K562 (cell line): ENCODE measurements at places on chromosomes 11 and 22.
A peak's percentile ranks its signal among the peaks of the same experiment; 100 is the strongest.

DNA sequence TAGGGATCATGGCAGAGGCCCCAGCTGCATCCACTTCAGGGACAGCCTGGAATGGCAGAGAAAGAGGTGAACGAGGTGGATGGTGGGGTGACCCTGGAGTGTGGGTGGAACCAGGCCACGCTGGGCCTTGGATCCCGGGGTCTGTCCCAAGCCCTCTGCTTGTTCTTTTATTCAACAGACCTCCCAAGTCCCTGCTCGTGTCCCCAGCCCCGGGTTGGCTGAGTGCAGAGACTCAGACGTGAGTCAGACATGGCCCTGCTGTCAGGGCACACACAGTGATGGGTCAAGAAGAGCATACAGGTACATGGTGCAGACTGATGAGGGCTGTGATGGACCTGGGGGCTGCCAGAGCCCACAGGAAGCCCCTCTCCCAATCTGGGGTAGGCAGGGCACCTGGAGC is 6.6 kb downstream of the ARHGAP8 start:
- DNase-seq = no peak

DNA sequence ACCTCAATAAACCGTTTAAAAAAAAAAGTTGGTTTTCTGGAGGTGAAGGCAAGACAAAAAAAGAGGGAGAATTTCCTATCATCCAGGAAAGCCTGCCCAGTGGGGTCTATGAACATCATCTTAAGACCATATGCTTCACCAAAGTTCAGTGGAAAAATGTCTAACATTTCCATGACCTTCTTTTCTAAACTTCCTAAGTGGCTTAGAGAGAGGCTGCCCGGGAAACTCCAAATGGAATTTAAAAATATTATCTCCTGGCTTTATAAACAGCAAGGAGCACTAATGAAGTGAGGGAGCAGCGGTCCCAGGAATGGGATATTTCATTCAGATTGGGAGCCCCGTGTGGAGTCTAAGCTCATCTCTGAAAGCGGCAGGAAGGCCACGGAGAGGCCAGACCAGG is 46.9 kb downstream of the ETS1 start:
- DNase-seq = no peak

DNA sequence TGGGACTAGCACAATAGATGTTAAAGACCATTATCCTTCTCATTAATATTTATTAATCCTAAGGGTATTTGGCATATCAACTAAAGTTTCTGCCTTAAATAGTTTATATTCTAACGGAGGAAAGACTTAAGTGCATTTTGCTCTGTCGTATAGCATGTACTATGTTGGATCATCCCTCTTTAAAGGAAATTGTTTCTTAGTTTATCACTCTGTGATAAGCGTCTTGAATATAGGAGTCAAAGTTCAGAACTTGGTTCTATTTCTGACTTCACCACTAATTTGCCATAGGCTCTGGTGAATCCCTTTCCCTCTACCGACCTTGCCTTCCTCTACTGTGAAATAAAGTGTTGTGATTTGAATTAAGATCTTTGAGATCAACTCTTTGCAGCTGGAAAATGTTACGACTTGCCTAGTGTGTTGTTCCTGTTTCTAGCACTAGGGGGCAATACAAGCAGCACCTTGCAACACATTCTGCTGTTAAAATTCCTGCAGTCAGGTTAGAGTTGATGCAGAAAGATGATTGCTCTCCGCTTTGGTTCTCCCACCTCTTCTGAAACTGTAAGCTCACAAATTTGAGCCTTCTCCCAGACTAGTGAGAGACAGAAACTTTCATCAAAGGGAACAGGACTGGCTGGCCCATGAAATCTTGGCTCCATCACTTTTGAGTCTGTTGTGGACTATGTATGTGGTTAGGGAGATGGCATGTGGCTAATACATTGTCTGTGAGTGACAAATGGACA is 27.8 kb upstream of the ZNRF3 start:
- peak; percentile 70 for DNase-seq

DNA sequence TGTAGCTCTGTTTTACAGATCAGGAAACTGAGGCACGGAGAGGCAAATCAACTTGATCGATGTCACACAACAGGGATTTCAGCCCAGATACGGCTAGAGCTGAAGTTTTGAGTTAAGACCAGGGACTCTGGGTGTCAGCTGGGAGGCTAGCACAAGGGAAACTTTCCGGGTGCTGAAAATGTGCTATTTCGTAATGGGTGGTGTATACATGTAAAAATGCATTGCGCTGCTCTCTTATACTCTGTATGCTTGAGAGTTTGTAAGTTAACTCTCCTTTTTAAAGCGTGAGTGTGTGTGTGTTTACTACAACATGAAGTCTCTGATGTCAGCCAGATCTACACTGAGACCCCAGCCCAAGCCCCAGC is 227.6 kb downstream of the MN1 start:
- no peak for DNase-seq

- no peak for DNase-seq
Observed at GRCh38 chr11:116927163-116927974, 89.9 kb upstream of the APOA1 start.

GRCh38 chr11:115462004-115462541 is 42.1 kb downstream of the CADM1 start:
- DNase-seq = no peak

GRCh38 chr11:12741671-12742216 is 67.5 kb downstream of the TEAD1 start:
- no peak for DNase-seq

- no peak for DNase-seq
Observed at GRCh38 chr11:62880231-62880802, 379 bp upstream of the SLC3A2 start.

GRCh38 chr11:76557466-76557865 is 112.6 kb downstream of the EMSY start:
- DNase-seq = no peak
